ENCODE measurements at places on chromosomes 2 and 18. TPM values are rescaled to one million over a fixed set of nuclear protein-coding genes. Genes with fewer than 3 reads are reported as not detected.
A peak's percentile ranks its signal among the peaks of the same experiment; 100 is the strongest.

HOXD8 gene
- total RNA-seq = 0.87 TPM

SCN9A gene
- 2.9 TPM for total RNA-seq

DNAJC5G gene
- total RNA-seq = 0.06 TPM

ABHD1 gene
- 0.26 TPM for total RNA-seq

LAMA3 gene
- total RNA-seq = 13.9 TPM

EHD3 gene
- 0.46 TPM for total RNA-seq

ERICH2 gene
- total RNA-seq = 0.87 TPM

SLC5A7 gene
- 0.04 TPM for total RNA-seq

VWC2L gene
- total RNA-seq = 0.09 TPM

DNA sequence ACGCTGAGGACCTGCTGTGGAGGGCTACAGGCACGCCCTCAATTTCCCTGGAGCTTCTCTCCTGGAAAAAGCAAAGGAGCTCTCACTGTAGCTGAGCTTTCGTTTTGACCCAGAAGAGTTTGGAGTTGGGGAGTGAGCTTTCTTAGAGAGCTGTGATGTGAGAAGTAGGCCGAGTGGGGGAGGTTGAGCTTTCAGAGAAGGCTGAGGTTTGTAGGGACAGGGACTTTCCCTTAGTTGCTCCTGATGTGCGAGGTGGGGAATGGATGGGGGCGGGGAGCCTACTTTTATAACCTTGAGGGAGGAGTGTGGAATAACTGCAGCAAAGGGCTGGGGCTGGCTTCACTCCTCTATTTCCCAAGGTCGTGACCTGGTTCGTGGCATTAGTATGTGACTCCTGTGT lies 47.1 kb downstream of the ZNF532 start:
- no peak for DNase-seq
- peak overlapping the region; percentile 12 for H3K27ac ChIP-seq
- H3K27me3 ChIP-seq = no peaks in the 10 kb centered on the region
- H3K36me3 ChIP-seq = no peaks in the 10 kb centered on the region

DNA sequence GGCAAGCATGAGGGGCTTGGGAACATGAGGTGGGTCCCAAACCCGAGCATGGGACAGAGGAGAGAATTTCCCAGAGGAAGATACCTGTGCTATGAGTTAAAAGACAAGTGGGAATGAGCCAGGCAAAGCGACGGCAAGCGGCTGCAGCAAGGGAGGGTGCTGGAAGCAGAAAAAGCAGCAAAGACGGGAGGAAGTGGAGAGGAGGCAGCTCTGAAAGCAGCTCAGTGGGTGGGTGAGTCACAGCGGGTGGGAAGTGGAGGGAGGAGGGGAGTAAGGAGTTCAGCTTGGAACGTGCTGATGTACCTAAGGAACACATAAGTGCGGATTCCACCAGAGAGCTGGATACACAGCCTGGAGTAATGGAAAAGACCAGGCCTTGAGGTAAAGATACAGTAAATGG lies 41.4 kb downstream of the THUMPD2 start:
- H3K27ac ChIP-seq = no peak overlapping the region
- no peak for DNase-seq
- peaks cover 6% of the 10 kb centered on the region for H3K36me3 ChIP-seq

- H3K27me3 ChIP-seq = no peaks in the 10 kb centered on the region
- no peak overlapping the region for H3K4me3 ChIP-seq
- H3K4me1 ChIP-seq = no peaks in the 10 kb centered on the region
Observed at GRCh38 chr2:239692362-239692851, 291.6 kb upstream of the HDAC4 start.

DNA sequence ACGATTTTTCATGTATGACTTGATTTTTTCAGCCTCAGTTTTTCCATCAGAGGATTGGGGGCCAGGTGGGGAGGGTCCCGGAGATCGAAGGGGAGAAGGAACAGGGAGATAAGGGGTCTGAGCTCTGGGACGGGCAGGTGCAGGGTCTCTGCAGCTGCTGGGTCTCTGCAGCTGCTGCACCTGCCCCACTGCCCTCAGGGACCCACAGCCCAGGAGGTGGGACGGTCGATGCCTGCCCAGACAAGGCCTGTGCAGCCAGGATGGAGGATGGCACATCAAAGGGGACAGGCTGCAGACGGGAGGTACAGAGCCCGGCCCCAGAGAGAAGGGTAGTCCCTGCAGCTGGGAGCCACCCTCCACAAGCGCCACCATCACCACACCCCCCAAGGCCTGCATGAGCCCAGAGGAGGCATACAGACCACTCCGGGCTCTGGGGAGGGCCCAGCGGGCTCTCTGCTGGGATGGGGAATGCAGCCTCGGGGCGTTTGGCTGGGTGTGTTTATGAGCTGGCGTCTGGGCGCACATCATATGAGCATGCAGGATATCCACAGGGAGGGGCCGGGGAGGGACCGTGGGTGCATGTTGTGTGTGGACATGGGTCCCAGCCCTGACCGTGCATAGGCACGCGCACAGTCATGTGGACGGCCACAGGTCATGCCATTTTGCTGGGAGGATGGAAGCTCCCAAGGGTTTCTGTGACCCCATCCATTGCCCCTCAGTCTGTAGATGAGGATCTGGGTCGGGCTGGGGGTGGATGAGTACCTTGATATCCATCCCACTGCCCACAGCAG lies 34.9 kb upstream of the GPC1 start:
- no peak overlapping the region for H3K27ac ChIP-seq
- no peaks in the 10 kb centered on the region for H3K27me3 ChIP-seq
- no peak for DNase-seq
- no peaks in the 10 kb centered on the region for H3K4me1 ChIP-seq
- no peak overlapping the region for H3K4me3 ChIP-seq

DNA sequence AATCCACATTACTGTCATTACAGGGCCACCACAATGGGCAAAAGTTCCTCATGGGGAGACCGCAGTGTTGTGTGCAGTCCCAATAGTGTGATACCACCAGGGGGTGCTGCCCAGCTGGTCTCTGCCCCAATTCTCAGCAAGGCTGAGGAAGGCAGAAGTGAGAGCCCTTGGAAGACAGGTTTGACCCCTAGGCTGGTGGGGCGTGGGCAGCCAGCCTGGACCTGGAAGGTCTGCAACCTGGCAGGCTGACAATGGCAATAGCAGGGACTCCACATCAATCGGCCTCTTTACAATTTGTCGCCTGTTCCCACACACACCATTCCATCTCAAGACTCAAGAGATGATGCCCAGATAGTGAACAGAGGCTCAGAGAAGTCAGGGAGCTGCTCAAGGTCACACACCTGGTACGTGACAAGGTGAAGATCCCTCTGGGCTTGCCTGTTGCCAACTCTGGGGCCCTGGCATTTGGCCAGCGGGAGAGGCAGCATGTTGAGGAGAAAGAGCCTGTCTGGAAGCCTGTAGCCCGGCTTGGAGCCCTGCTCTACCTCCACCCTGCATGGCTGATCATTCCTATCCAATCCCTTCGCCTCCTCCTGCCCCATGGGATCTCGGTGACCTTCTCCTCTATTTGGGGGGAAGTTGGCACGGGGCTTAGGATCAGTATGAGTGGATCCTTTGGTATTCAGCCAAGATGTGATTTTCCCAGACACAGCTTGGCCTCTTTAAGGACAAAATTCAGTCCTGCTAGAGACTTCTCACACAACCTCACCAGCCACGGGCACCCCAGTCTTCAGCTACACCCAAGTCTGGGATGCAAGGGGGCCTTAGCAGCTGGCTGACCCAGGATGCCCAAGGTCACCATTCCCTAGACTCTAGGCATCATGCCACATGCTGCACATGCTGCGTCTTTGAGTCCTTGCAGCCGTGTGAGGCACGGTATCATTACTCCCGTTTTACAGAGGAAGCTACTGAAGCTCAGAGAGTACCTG lies 2.9 kb upstream of the ATOH8 start:
- peak; percentile 83 for DNase-seq
- H3K4me1 ChIP-seq = peaks cover 12% of the 10 kb centered on the region
- H3K27ac ChIP-seq = no peak overlapping the region
- no peak overlapping the region for H3K4me3 ChIP-seq
- H3K36me3 ChIP-seq = no peaks in the 10 kb centered on the region
- H3K27me3 ChIP-seq = no peaks in the 10 kb centered on the region

GRCh38 chr2:71069376-71069775 lies 928 bp downstream of the NAGK start:
- peaks cover 5% of the 10 kb centered on the region for H3K36me3 ChIP-seq
- H3K4me3 ChIP-seq = peak overlapping the region; percentile 53
- H3K27ac ChIP-seq = no peak overlapping the region
- H3K4me1 ChIP-seq = peaks cover 8% of the 10 kb centered on the region

GRCh38 chr18:8616028-8616401 lies 6.8 kb downstream of the RAB12 start:
- no peaks in the 10 kb centered on the region for H3K27me3 ChIP-seq
- no peak for DNase-seq
- H3K27ac ChIP-seq = no peak overlapping the region
- no peak overlapping the region for H3K4me3 ChIP-seq

DNA sequence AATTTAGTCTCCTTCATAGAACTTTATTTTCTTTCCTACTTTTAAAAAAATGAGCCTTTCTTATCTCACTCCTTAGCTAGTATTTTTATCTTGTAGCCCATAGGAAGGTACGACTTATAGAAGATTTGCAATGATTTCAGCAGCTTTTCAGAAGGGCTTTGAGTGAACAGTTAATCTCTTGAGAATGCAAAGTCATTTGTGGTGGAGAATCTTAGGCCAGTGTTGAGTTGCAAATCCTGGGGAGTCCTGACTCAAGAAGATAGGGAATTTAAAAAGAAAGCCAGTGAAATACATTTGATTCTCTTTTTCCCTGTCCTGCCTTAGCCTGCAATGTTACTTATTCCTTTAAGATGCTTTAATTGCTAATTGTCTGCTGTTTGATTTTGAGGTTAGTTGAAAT lies 33.6 kb downstream of the LYPD6 start:
- no peaks in the 10 kb centered on the region for H3K27me3 ChIP-seq
- H3K36me3 ChIP-seq = no peaks in the 10 kb centered on the region

GRCh38 chr2:163417596-163418337 lies 318.0 kb downstream of the FIGN start:
- no peak for DNase-seq
- H3K4me1 ChIP-seq = no peaks in the 10 kb centered on the region
- H3K27me3 ChIP-seq = no peaks in the 10 kb centered on the region
- H3K27ac ChIP-seq = no peak overlapping the region

DNA sequence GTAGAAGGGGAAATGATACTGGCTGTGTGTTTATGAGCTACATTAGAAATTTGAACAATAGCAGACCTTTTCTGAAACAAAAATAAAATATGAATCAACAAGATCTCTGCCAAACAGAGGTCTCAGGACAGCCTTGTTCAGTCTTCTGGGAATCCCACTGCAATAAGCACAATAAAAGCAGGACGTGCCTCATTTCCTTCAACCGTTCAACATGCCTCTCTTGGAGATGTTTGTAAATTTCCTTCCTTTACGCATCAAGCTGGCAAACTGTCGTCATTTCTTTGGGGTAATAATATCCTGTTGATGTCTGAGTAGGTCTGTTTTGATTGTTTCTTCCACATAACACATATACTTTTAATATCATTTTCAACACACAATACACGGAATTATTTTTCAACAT lies 77.2 kb downstream of the TCF4 start:
- no peak for DNase-seq
- H3K4me1 ChIP-seq = no peaks in the 10 kb centered on the region
- H3K27ac ChIP-seq = no peak overlapping the region
- no peaks in the 10 kb centered on the region for H3K27me3 ChIP-seq
- no peak overlapping the region for H3K4me3 ChIP-seq

DNA sequence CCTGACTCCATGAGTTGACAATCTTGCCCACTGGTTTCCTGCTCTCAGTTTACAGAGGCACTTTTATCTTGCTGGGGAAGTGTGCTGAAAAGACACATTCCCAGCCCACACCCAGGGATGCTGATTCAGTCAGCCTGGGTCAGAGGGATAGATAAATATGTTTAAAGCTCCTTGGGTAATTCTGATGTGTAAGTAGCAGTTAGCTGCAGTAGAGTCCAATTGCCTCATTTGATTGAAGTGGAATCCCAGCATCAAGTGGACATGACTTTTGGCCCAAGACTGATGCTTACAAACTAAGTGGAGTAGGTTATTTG lies 29.4 kb downstream of the PSD4 start:
- no peak for DNase-seq
- no peak overlapping the region for H3K27ac ChIP-seq
- H3K4me3 ChIP-seq = no peak overlapping the region
- no peaks in the 10 kb centered on the region for H3K27me3 ChIP-seq
- H3K4me1 ChIP-seq = peaks cover 5% of the 10 kb centered on the region

DNA sequence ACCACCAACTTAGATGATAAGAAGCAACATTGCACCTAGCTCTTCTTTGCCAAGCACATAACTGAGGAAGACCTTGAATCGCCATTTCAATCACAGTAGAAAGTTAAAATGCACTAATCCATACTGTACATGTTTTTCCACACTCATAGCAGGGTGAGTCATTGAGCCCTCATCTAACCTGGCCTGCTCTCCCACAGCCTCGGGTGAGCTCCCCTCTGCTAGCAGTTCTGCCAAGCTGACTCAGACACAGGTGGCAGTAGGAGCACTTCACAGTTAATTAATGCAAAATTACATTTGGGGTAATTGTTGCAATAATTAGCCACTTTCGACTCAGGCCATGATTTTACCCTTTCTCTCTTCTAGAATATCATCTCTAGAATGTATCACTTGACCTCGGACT lies 1632.8 kb upstream of the CELF4 start:
- H3K36me3 ChIP-seq = no peaks in the 10 kb centered on the region
- H3K27ac ChIP-seq = no peak overlapping the region
- H3K4me3 ChIP-seq = no peak overlapping the region

DNA sequence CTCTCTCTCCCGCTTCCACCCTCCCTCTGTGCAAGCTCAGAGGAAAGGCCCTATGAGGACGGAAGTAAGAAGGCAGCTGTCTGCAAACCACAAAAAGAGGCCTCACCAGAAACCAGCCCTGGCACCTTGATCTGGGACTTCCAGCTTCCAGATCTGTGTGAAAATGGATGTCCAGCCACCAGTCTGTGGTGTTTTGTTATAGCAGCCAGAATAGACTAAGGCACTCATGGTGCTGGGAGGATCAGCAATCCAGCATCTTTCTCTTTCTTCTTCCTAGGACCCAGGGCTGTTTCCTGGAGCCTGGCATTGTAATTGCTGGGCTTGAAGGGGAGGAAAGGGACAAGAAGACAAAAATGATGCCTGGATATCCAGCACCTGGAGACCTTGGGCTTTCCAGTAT lies 122.5 kb downstream of the SOCS6 start:
- H3K4me3 ChIP-seq = no peak overlapping the region
- no peak for DNase-seq
- peaks cover 7% of the 10 kb centered on the region for H3K4me1 ChIP-seq
- H3K27ac ChIP-seq = no peak overlapping the region
- no peaks in the 10 kb centered on the region for H3K27me3 ChIP-seq

GRCh38 chr2:176161825-176162626 lies 4.9 kb downstream of the HOXD3 start:
- H3K4me3 ChIP-seq = no peak overlapping the region
- no peaks in the 10 kb centered on the region for H3K4me1 ChIP-seq
- H3K36me3 ChIP-seq = no peaks in the 10 kb centered on the region
- peaks cover 76% of the 10 kb centered on the region for H3K27me3 ChIP-seq

- no peak overlapping the region for H3K27ac ChIP-seq
- H3K4me3 ChIP-seq = no peak overlapping the region
- no peak for DNase-seq
- no peaks in the 10 kb centered on the region for H3K36me3 ChIP-seq
Observed at GRCh38 chr2:76870011-76870410, 652.2 kb downstream of the LRRTM4 start.

GRCh38 chr2:229220254-229220653 lies 50.8 kb downstream of the PID1 start:
- no peaks in the 10 kb centered on the region for H3K36me3 ChIP-seq
- DNase-seq = no peak
- H3K27me3 ChIP-seq = no peaks in the 10 kb centered on the region
- H3K27ac ChIP-seq = no peak overlapping the region

- no peak overlapping the region for H3K4me3 ChIP-seq
- peak overlapping the region; percentile 43 for H3K27ac ChIP-seq
- DNase-seq = peak; percentile 33
- H3K36me3 ChIP-seq = no peaks in the 10 kb centered on the region
- no peaks in the 10 kb centered on the region for H3K27me3 ChIP-seq
Observed at GRCh38 chr18:21996351-21996826, 173.0 kb upstream of the GATA6 start.
